ENCODE measurements at places on chromosomes 3 and 15. TPM values are rescaled to one million over a fixed set of nuclear protein-coding genes. Genes with fewer than 3 reads are reported as not detected.

MYL3 gene
- total RNA-seq, result not detected

DNA sequence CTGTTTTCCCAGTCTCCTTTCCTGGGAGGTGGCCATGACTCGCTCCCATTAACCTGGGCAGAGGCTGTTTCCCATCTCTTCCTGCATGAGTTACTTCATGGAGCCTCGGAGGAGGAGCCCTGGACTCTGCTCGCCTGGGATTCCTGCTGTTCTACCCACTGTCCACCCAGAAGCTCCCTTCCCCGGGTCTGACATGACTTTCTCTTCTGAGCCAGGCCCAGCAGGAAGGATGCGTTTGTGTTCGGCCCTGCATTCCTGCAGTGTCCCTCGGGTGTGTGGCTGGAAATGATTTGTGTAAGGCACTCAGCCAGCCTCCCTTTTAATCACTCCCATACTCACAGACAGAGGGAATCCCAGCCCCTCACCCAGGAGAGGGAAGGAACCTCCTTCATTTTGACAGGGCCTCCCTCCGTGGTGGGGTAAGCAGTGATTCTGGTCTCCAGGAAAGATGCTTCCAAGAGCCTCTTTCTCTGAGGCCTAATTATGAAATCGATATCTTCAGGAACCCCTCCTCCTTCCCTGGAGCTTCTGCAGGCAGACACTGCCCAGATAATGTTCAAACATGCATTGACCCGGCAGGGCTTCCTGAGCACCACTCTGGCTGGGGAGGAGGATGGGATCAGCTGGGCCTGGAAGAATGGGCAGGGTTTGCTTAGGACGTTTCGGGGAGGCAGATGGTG is 41.6 kb upstream of the DLG1 start:
- peak; percentile 60 for DNase-seq

DNA sequence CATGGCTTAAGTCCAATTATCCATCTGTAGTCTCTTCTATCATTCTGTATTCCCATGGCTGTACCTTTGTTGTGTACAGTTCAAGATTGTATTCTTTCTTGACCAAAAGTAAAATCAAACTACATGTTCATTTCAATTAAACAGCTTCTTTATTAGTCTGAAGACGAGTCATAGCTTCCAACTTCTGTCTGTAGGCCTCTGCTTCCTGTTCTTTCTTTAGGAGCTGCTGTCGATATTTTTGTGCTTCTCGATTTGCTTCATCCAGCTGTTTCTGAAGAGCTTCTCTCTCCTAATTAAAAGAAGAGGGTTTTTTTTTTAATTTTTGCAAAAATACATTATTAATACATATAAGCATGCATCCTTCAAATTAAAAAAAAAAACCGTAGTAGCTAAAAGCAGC is 13.0 kb upstream of the HDC start:
- no peak for DNase-seq

GRCh38 chr3:53651927-53652326 is 157.5 kb downstream of the CACNA1D start:
- DNase-seq, result no peak

DNA sequence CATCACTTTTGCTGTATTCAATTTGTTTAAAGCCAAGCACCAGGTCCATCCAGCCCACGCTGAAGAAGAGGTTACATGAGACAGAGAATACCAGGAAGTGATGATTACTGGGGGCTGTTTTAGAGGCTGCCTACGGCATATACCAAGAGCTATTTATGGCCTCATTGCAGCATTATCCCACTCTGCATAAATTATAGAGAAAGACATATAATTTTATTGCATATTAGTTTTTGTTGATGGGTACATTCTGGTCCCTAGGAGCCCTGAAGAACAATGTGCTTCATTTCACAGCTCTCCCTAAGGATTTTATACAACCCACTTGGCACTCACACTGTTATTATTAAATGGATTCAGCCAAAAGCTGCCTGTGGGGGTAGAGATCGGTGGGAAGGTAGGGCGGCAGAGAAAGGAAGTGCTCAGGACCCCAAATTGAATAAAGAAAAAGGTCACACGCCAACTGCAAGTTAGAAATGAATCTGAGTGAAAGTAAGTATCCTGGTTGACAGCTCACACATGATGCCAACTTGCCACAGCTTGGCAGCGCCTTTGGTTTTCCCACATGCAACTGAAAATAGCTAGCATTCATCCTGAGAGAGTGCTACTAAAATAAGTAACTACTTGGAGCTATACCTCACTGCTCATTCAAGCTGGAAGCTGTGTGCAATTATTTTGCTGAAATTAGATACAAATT is 73.7 kb downstream of the CCNL1 start:
- no peak for DNase-seq

DNA sequence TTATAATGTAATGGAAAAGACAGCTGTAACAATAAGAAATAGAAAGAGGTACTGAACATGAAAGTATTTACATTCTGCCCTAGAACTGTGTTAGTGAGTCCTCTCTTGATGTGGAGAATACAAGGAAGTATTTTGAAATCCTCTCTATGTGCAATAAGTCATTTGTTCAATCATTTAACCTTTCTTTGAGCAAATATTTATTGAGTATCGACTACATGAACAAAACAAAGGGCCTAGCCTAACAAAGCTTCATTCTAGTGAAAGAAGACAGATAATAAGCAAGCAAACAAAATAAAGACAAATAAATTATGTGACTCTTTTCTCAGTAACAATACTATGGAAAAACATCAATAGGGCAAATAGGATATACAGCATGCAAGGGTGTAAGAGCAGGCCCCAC is 354.9 kb upstream of the ATP11B start:
- DNase-seq, result no peak

DNA sequence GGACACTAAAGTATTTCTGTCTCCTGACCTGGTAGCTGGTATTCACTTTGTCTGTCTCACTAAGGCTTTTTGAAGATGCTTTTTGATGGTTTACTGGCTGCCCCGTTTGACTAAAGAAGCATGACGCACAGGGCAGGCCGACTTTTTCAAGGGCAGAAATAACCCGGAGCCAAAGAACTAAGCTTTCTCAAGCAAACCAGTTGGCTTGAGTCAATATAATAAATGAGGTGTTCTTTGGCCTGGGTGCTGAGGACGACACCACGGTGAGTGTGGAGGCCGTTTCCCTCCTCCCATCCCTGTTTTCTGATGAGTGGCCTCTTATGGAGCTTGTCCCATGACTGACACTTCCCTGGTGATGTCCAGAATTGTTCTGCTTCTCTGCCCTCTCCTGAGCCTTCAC is 220.9 kb downstream of the ITPR1 start:
- DNase-seq, result peak; percentile 8

DNA sequence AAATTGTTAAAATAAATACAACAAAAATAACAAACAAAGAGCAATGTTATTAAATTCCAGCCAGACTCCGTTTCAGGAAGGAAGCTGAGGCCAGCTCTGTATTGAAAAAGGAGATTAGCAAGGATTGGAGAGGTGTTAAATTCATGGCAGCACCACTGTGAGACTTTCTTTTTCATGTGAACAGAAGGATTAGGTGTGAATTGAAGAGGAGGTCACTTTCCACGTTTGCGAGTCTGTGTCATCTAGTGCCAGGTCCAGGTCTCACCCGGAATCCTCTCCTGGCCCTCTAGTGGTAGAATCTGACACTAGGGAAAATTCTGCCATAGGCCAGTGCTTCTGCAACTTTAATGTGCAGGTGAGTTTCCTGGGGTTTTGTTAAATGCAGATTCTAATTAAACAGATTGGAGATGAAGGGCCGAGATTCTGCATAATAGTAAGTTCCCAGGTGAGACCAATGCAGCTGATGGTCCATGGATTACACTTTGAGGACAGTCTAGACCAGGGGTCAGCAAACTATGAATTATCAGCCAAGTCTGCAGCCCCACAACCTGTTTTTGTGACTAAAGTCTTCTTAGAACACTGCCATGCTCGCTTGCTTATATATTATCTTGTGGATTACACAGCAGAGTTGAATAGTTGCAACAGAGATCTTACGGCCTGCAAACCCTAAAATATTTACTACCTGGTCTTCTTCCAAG is 9.2 kb upstream of the SLC6A1 start:
- DNase-seq, result peak; percentile 79

GRCh38 chr3:50241163-50241562 is 5.2 kb downstream of the GNAI2 start:
- no peak for DNase-seq

All from PC-3 (cell line).